ENCODE measurements at places on chromosomes 6 and 20.
A peak's percentile ranks its signal among the peaks of the same experiment; 100 is the strongest.

GRCh38 chr6:45949256-45949655 is 66.4 kb downstream of the CLIC5 start:
- peak; percentile 55 for DNase-seq

DNA sequence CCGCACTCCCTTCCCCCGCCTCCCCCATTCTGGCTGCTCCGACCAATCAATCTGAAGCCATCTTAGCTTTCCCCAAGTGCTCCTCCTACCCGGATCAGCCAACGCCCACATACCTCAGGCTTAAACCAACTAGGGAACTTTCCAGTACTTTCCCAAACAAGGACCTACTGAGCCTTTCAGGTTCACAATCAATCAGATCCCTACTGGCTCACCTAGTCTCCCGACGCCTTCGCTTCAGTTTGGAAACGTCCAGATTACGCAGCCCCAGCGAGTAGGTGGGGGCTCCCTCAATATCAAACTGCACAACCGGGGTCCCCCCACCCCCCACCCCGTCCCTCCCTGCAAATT is 432 bp downstream of the HSPA1L start:
- DNase-seq, result peak; percentile 96

DNA sequence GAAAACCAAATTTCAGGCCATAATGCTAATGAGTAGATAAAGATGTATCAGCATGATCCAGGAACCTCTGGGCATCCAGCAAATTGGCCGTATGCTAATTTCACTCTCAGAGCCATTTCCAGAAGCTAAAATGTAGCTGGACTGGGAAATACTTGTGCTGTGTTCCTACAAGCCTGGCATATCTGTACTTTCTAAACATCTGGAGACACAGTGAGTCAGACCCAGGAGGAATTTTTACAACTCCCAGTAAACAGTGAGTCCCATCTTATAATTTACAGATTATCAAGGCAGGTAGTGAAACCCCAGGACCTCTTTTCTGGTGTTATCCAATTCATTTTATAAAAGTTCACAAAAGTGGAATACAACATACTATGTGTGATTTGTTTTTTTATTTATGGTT is 683.0 kb upstream of the ADGRB3 start:
- no peak for DNase-seq

DNA sequence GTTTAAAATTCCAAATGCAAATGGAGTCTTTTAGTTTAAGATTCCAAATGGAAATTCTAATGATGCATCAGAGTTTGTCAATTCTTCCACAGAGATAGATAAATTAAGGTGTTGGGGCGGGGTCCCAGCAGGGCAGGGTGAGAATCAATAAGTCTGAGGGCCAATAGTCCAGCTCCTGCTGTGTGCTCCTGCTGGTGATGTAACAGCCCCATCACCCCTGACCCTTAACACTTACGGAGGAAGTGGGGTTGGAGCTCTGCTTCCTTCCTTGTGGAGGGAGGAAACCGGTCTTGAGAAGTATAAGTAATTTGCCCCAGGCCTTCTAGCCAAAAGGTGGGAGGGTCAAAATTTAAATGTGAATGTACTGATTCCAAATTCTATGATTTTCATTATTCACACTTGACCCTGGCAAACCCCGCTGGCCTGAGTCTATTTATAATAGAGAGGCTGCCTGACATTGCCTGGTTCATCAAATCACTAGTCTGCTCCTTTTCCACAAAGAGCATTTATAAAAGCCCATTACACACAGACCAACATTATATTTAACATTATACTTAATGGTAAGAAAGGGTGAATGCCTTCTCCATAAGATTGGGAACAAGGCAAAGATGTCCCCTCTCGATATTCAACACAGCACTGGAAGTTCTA is 17.2 kb downstream of the ZBTB2 start:
- DNase-seq, result no peak

DNA sequence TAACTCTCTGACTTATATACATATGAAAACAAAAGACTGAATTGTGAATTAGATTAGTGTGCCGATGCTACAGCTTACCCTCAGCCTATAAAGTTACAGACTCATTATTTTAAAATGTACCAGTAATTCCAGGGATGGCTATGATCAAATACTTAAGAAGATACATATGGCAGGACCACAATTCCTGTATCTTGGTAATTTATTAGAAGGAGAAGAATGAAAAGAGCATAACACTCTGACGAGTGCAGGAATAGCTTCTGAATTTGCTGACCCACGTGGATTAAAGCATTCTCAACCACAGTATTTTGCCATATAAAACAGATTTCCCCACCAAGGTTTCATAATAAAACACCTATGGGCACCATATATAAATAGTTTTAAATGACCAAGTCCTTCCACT is 368.5 kb upstream of the RUNX2 start:
- DNase-seq, result no peak

GRCh38 chr20:2535711-2536559 is 438 bp upstream of the TMC2 start:
- DNase-seq, result no peak
